ENCODE measurements at places on chromosomes 12 and 14. TPM values are rescaled to one million over a fixed set of nuclear protein-coding genes. Genes with fewer than 3 reads are reported as not detected.

GALNT16 gene
- total RNA-seq, result 0.58 TPM

CLEC1A gene
- 0.87 TPM for total RNA-seq

ASB2 gene
- total RNA-seq, result 34.8 TPM

DIO2 gene
- 1.2 TPM for total RNA-seq

KLRC2 gene
- total RNA-seq, result 10.4 TPM

GPR137C gene
- not detected for total RNA-seq

LRRC43 gene
- not detected for total RNA-seq

GPHN gene
- total RNA-seq, result 98.7 TPM

XRCC3 gene
- 2.6 TPM for total RNA-seq

RNASE12 gene
- not detected for total RNA-seq

A2M gene
- total RNA-seq, result 445 TPM

RTL1 gene
- not detected for total RNA-seq

DNA sequence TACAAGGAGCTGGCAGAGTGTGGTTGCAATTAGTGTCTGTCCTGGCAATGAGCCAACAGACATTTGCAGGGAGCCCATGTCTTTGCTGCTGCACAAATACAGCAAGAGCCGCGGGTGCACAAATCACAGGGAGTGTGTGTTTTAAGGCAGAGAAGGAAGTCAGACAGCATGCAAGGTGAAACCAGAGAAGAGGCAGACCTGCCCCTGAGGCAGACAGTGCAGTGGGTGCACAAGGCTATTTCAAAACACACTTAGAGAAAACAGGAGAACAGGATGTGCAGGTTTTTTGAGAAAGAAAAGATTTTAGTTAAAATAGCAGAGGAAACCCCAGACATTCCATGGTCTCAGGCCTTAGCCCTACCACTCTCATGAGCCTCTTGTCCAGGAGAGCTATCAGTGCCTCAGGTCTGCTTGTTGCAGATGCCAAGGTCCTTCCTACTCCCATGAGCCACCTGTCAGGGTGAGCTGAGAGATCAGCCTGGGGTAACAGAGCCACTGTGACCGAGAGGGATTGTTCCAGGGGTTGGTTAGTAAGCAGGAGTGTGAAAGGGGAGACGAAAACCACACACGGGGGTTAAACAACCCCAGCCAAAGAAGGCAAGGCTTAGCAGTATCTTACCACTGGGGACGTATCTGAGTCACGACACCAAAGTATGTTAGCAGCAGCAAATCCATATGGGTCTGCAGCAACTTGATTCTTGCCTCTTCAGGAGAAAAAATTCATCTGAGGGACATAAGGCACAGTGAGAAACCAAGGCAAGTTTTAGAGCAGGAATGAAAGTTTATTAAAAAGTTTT lies 78.1 kb downstream of the C14orf132 start:
- no peak for DNase-seq

GRCh38 chr14:76647697-76648298 lies 113.5 kb upstream of the VASH1 start:
- no peak for DNase-seq

GRCh38 chr14:24699052-24699451 lies 65.1 kb upstream of the GZMB start:
- DNase-seq, result no peak

GRCh38 chr14:33668066-33668465 lies 282.8 kb downstream of the EGLN3 start:
- DNase-seq, result no peak

DNA sequence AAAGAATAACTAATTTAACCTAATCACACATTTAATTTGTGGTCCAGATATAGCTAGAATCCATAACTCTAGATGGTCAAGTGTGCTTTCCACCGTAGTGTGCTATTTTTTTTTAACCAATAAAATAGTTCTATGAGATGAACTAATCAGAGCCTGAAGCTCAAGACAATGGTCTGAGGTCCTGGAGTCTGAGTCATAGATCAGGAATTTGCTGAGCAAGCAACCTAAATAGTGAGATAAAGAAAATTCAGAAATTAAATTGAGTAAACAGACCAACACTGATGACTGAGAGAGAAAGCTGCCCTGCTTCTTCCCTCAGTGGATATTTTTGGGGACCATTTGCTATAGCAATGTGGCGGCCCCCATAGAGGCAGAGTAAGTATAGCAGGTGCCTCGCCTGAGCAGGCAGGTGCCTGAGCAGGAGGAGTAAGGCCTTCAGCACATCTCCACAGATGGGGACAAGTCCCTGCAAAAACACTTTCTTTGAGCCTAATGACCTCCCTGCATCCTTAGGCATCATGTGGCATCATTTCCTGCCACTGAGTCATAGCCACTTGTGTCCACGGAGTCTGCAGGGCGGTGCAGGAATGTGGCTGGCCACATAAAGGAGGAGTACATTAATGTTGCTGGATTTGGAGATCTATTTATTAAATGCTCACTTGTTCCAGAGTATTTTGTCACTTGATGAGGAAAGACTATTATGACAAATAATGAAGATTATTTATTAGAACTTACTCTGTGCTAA lies 13.9 kb upstream of the CLEC4E start:
- DNase-seq, result no peak

GRCh38 chr12:77608271-77608824 lies 222.3 kb upstream of the NAV3 start:
- no peak for DNase-seq

GRCh38 chr12:88895634-88896033 lies 315.4 kb upstream of the KITLG start:
- peak; percentile 7 for DNase-seq

DNA sequence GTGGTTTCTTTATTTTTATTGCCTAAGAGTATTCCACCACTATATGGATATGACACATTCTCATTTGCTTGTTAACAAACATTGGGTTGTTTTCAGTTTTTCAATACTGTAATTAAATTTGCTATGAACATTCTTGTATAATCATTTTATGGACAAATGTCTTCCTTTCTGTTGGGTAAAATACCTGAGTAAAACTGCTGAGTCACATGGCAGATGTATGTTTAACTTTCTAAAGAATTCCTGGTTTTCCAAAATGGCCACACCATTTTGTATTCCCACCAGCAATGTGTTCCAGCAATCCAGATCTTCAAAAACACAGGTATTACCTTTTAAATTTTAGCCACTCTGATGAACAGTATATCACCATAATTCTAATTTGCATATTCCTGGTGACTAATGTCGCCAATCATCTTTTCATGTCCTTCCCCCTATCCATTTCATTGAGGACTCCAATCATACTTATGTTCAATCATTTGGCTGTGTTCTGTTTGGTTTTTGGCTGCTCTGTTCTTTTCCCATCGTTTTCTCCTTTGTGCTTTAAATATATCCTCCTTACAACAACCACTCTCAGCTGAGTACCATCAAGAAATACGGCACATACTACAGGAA lies 36.0 kb downstream of the CDK17 start:
- no peak for DNase-seq

DNA sequence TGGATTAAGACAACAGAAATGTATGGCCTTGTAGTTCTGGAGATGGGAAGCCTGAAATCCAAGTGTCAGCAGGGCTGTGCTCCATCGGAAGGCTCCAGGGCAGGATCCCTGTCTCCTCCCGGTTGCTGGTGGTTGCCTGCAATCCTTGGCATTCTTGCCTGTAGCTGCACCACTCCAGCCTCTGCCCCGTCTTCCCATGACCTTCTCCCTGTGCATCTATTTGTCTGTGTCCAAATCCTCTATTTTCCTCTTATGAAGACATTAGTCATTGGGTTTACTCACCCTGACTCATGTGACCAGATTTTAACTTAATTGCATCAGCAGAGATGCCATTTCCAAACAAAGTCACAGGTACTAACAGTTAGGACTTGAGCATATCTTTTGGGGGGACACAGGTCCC lies 15.1 kb downstream of the TUNAR start:
- no peak for DNase-seq

GRCh38 chr12:110677206-110677911 lies 11.6 kb downstream of the HVCN1 start:
- no peak for DNase-seq

- DNase-seq, result no peak
Observed at GRCh38 chr14:103896578-103896977, 31.7 kb upstream of the TDRD9 start.

- DNase-seq, result no peak
Observed at GRCh38 chr14:45664668-45665356, 411.8 kb upstream of the MIS18BP1 start.

DNA sequence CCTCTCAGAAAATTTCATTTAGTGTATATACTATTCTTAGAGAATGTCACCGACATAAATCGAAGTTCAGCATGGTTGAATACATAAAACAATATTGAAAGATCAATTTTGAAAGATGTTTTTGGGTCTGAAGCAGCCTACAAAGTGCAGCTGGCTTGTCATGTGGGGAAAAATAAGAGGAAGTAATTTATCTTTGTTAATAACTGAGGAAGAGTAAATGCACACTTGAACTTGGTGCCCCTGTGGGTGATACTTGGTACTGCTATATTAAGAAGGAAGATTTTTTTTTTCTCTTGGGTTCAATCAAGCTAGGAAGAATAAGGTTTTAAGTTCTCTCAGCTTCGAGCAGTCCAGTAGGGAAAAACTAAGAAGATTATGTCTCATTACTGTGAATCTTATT lies 661.3 kb downstream of the RPL10L start:
- no peak for DNase-seq

DNA sequence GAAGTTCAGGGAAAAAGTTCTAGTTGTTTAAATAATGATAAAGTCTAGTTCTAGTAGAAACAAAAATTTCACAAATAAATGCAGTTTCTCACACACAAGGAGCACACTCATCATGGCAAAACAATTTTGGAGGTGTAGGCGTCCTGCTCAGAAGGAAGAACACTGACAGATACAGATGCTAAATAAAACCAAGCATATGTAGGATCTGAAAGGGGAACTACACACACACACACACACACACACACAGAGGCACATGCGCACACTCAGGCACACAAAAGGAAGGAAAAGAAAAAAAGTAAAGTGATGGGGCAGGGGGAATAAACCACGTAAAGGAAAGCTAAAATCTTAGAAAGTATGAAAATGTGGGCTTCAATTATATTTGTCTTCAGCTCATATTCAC lies 117.7 kb downstream of the SOX5 start:
- no peak for DNase-seq

DNA sequence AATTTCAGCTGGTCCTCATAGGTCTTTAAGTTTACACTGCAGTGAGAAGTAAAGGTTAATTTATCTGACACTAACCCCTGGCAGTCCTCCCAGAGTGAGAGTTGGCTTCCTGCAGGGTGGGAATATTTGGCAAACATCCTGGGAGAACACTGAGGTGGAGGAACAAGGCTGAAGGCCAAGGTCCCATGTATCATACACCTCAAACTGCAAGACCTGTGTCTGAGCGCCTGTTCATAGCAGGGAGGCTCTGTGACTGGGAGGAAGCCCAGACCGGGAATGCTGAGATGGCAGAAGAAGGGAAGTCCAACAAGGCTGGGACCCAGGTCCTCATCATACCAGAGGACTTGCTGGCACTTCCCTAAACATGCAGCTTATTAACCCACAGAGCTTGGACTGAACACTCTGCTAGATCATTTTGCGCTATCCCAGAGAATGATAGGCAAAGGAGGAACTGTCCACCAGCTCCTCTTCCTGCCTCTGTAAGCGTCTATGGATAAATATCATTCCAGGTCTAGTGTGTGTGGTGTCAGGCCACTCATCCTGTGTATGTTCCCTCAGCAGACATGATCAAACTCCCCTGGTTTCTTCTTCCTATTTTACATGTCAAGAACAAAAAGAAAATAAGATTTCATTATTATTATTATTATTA lies 199.6 kb upstream of the CNOT2 start:
- peak; percentile 29 for DNase-seq

- no peak for DNase-seq
Observed at GRCh38 chr14:90804292-90805083, 11.7 kb downstream of the TTC7B start.

DNA sequence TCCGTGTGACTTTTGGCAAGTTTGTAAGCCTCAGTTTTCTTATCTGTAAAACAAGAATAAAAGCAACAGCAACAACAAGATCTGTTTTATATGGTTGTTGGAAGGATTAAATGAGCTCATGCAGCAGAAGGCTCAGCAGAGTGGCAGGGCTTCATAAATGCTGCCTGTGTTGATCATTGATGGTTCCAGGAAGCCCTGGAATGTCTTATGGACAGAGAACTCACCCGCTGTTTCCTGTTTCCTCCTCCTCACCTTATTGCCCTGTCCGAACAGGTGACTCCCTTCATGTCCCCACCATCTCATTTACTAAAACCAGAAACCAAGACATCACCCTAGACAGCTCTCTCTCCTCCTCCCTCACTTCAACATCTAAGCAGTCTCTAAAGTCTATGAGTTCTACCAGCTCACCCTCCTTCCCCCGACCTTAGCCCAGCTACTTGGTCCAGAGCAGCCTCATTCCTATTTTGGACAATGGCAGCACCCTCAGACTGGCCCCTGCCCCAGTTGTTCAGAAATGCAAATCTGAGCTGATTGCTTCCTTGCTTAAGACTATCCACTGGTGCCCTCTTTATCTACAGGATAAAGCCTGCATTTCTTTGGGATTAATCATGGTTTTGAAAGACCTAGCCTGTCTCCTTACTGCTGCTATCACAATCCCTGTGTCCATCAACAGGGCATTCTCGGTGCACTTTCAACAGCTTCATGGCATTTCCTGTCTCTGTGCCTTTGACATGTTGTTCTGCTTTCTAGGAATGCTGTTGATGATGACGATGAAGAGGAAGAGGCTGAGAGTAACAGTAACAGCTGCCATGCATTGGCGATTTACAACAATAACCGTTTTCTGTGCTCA lies 21.4 kb upstream of the GSG1 start:
- no peak for DNase-seq

GRCh38 chr12:67832155-67832554 lies 157.1 kb upstream of the IFNG-AS1 start:
- DNase-seq, result no peak

DNA sequence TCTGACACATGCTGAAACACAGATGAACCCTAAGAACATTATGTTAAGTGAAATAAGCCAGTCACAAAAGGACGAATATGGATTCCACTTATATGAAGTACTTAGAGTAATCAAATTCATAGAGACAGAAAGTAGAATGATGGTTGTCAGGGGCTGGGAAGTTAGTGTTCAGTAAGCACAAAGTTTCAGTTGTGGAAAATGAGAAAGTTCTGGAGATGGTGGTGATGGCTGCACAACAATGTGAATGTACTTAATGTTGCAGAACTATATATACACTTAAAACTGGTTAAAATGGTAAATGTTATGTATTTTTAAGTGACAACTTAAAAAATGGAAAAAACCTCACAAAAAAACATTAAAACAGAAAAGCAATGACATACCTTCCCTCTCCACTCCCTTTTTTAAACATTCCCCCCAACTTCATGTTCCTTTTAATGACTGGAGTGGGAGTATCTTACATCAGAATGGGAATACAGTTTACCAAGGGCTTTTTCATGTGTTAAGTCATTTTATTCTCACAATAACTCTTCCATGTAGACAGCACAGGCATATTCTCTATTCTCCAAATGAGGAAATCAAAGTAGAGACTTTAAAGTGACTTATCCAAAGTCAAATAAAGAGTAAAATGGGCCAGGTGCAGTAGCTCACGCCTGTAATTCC lies 24.0 kb downstream of the BTBD7 start:
- DNase-seq, result no peak

- DNase-seq, result no peak
Observed at GRCh38 chr12:66571361-66571915, 107.4 kb downstream of the GRIP1 start.
